NCI-H187 (cell line): ENCODE measurements at places on chromosomes 7 and 10.

DNA sequence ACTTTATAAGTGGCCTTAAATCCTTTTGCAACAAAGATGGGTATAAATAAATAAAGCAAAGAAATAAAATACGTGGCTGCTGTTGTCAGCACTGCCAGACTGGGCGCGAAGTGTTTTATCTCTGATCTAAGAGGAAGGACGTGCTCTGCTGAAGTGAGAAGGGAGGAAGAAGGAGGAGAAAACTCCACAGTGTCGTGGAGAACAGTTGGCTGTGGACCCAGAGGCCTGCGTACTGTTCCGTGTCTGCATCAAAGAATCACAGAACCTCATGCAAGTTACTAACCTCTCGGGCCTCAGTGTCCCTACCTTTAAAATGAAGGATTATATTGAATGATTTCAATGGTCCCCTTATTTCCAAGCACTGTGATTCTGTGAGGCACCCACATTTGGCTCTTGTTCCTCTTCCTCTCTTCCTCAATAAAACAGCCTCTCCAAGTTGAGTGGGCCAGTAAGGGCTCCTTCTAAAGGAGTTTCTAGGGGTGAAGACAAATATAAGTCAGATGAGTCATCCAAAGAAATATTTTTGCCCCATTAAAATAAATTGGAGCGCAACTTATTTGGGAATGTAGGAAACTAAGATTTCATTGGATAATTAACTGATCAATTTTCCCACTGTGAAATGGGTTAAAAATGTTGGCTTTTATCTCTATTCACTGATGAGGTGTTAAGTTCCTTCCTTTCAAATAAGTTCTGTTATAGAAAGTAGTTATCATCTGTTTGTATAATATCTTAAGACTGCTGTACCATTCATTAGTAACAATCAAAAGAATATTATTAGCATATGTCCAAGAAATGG is 126.9 kb upstream of the EFCAB10 start:
- no peak for DNase-seq

GRCh38 chr7:83201355-83201754 is 38.7 kb upstream of the PCLO start:
- no peak for DNase-seq

- DNase-seq, result no peak
Observed at GRCh38 chr7:131621652-131622051, 65.2 kb upstream of the PODXL start.

DNA sequence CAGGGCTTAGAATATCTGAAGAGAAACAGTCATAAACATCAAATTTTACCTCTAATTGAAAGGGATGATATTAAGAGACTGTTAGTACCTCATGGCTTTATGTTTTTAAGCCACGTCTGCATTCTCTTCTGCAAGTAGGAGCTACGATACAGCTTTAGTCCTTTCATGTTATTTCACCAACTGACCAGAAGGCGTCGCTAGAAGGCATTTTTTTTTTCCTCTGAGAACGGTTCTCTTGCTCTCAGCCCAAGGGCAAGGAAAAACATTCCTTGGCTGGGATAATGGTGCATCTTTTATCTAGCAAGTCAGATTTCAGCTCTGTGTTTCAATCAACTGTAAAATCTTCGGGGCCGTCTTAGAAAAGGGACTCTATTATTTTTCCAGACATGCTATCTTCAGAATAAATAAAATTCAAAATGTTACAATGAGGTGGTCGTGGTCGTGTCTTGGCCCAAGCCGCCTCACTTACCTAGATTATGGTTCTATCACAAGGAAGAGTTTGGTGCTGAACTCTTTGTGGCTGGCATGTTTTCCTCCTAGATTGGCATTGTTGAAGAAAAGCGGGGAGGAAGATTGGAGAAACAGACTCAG is 41.6 kb upstream of the LYZL2 start:
- peak; percentile 8 for DNase-seq

DNA sequence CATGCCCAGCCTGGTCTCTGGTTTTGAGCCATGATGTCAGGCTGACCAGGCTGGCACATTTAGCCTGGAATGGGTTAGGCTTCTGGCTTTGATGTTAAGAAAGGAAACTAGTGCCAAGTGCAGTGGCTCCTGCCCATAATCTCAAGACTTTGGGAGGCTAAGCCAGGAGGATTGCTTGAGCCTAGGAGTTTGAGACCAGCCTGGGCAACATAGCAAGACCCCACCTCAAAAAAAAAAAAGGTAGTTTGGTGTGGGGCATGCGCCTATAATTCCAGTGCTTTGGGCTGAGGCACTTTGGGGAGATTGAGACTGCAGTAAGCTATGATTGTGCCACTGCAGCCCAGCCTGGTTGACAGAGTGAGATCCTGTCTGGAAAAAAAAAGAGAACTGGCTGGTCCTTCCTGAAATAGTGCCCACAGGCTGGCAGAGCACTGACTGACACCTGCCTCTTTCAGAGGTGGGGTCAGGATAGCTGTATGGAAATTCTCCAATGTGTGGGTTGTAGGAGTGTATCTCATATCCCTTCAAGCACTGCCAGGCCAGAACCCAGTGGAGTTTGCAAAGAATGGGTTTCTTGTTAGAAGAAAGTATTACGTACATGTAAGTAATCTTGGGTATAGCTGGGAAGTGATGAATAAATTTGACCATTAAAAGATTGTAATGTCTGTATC is 61.3 kb downstream of the KAT6B start:
- DNase-seq, result no peak

GRCh38 chr10:48880016-48880705 is 59.5 kb downstream of the LRRC18 start:
- DNase-seq, result no peak

- no peak for DNase-seq
Observed at GRCh38 chr7:121475806-121476205, 79.7 kb upstream of the FAM3C start.

DNA sequence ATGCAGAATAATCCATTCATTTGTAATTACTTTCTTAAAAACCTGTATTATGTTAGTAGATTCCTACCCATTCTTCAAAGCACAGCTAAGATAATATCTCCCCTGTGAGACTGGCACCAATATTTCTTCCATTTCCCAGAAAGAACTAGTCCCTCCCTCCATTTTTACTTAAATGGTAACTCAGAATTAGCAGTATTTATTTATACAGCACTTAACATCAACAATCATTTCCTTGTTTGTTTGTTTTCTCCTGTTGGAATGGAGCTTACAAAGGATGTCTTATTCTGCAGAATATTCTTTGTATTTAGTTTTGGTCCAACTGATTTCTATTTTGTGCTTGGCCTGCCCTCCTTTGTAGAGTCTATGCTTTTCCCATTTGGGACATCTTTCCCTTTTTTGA is 32.1 kb upstream of the PTPN12 start:
- no peak for DNase-seq

DNA sequence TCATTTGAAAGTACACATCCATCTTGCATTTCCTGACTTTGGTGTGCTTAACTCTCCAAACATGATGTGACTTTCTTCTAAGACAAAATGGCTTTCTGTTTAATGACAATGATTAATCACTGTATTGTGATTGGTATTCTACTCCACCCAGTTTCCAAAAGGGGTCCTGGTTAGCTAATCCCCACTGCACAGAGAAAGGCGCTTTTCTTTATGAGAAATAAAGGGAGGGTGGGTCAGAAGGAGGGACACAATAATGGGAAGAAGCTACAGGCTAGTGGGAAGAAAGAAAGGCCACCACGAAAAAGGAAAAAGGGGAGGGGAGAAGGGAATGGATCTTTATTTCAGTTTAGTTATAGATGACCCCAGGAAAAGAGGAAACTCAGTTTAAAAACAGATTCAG is 69.2 kb downstream of the PRTFDC1 start:
- no peak for DNase-seq

DNA sequence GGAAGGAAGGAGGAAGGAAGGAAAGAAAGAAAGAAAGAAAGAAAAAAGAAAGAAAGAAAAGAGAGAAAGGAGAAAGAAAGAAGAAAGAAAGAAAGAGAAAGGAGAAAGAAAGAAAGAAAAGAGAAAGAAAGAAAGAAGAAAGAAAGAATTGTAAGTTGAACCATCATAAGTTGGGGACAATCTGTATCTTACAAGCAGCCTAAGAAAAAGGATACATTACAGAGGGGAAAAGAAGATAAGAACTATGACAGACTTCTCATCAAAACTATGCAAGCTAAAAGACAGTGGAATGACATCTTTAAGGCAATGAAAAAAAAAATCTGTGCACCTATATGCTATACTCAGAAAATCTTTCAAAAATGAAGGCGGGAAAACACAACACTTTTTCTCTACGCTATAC is 50.3 kb upstream of the SP4 start:
- DNase-seq, result no peak

- DNase-seq, result no peak
Observed at GRCh38 chr7:115128154-115128553, 206.3 kb downstream of the MDFIC start.

DNA sequence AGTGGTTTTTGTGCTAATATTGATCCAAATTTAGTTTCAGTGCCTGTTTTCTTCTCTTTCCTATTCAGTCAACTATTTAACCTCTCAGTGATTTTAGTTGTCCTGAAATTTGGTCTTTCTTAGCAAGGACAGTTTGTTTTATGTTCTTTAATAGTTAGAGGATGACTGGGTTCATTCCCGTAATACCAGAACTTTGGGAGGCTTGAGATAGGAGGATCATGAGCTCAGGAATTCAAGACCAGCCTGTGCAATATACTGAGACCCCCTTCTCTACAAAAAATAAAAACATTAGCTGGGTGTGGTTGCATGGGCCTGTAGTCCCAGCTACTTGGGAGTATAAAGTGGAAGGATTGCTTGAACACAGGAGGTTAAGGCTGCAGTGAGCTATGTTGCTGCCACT is 148.3 kb downstream of the EXOC4 start:
- DNase-seq, result no peak

GRCh38 chr10:49844775-49845595 is 82.9 kb upstream of the OGDHL start:
- no peak for DNase-seq

DNA sequence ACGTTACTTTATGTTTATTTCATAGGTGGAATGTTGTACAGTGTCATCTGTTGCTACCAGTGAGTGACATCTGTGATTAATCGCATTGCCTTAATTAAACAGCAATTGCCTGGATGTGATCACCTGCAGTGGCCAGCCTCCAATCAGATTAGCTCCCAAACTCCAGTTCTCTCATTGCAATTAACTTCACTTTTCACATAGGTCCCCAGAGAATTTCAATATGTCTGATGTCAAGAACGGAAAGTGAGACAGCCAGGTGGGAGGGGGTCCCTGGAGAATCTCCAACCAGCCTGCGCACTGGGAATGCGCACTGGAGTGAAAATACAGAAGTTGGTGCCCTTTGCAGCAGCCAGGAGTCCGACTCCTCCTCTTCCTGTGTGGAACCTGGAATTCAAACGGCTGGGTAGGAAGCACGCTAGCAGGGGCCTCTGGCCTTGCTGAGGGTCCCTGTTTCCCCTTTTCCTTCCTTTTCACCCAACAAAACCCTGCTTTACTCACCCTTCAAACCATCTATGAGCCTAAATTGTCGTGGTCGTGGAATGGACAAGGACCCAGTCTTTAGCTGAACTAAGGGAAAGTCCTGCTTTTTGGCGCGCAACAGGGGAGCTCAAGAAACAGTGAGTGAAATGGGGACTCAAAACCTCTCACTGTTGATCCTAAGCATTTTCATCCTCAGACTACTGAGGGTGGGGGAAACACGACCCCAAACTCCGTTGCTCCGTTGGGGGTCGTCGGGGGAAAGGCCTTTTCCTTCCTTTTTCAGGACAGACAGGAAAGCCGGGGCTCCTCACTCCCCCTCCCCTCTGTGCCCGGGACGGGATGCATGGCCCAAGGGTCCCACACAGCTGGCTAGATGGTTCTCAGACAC is 1355.5 kb upstream of the LRRTM3 start:
- DNase-seq, result no peak

DNA sequence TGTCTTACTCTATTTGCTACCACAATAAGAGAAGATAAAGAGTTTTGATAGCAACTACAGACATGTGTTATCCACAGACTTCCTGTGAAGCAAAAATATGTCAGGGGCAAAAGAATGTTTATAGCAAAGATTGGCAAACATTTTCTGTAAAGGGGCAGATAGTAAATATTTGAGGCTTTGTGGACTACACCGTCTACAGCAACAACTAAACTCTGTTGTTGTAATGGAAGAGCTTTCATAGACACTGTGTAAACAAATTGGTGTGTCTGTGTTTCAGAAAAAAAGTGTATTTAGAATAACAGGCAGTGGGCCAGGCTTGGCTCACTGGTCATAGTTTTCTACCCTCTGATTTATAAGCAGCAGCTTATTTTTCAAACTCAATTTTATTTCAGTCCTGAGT is 521.4 kb downstream of the ANKRD7 start:
- DNase-seq, result no peak

- DNase-seq, result no peak
Observed at GRCh38 chr10:86937502-86938154, 19.8 kb downstream of the MMRN2 start.

- DNase-seq, result no peak
Observed at GRCh38 chr7:44307301-44307900, 18.0 kb downstream of the CAMK2B start.

- DNase-seq, result no peak
Observed at GRCh38 chr7:5320802-5321396, 38.2 kb downstream of the SLC29A4 start.

DNA sequence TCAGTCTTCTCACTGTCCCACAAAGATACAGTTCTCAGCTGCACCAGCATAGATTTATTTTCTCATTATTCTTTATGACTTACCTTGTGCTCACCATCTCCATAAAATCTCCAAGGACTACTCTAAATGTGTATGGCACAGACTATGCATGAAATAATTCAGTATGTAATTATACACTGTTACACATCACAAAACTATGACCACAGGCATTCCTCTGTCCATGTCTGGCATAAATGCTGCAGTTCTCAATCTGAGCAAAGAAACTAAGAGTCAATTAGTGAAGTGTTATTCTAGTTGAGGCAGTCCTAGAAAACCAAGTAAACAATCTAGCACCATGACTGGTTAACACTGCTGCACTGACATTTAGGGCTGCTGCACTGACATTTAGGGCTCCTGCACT is 2.7 kb downstream of the CYCS start:
- DNase-seq, result no peak

- no peak for DNase-seq
Observed at GRCh38 chr7:2114052-2114451, 118.7 kb downstream of the MAD1L1 start.

DNA sequence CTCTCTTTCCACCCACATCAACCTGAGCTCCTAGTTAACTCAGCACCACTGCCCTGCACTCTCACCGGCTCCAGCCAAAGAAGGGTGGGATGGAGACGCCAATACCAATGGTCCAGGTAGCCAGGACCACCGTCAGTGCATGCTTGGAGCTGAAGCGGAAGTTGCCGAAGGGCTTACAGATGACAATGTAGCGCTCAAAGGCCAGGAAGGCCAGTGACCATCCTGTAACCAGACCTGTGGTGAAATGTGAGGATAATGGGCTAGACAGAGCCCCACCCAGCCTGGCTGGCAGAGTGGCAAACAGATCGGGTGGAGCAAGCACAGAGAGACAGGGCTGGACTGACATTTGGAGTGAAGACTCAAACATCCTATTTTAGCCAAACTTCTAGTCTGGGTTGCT is 673 bp downstream of the OPN1SW start:
- DNase-seq, result no peak

GRCh38 chr10:68989317-68989990 is 851 bp downstream of the KIFBP start:
- peak; percentile 10 for DNase-seq

- DNase-seq, result no peak
Observed at GRCh38 chr7:148434181-148434757, 156.3 kb upstream of the C7orf33 start.
